KBM-7 (cell line): ENCODE measurements at places on chromosomes 3 and 15.

DNA sequence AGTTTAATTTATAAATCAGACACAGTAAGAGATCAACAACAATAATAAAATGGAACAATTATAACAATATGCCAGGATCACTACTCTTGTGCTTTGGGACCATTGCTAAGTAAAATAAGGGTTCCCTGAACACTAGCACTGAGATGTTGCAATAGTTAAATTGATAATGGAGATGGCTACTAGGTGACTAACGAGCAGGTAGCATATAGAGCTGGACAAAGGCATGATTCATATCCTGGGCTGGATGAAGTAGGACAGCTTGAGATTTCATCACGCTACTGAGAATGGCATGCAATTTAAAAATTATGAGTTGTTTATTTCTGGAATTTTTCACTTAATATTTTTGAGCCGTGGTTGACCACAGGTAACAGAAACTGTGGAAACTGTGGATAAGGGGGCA lies 20.7 kb upstream of the MYZAP start:
- DNase-seq = no peak

- DNase-seq = no peak
These were observed 41.9 kb downstream of the SIDT1 start for GRCh38 chr3:113574213-113574612.

DNA sequence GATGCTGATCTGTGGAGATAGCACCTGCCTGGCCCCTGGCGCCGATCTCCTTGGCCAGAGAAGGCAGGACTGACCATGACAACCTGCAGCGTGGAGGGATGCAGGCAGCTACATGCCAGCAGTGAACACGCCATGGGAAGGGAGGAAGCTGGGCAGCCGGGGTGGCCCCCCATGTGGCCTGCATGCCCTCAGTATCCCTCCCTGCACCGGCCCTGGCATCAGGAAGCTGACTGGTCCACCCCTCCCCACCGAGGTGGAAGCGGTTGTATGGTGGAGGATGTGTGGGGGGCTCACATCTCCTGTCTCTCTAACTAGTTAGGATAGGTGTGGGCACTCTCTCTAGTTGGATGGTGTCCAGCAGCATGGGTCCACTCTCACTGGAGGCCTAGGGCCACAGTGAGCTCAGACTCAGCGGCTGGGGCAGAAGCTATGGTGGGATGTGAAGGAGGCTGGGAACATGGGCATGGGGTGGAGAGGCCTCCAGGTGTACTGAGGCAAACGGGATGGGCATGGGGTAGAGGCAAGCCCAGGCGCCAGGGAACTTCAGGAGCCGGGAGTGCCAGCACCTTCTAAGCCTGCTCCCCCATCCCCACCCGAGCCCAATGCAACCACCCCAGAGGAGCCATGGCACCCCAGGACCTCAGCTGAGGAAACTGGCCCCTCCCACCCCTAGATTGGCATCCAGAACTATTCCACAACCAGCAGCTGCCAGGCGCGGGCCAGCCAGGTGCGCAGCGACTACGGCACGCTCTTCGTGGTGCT lies 1.8 kb upstream of the ABTB1 start:
- no peak for DNase-seq

DNA sequence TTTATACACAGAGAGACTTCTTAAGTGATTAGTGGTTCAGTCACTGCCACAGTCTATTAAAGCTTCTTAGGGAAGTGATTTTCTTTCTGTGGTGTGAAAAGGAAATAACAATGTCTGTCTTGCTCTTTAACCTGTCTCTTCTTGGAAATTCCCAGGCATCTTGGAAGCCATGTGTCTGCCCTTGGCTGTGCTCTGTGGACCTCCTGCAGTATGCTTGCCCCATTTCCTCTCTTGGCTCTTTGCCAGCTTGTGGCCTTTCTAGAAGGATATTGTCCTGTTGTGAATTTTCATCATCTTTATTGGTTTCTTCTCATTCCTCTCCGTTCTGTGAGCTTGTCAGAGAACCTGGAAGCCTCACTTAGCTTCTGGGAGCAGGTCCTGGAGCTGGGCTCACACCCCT lies 338.4 kb upstream of the C2CD4B start:
- peak; percentile 28 for DNase-seq

GRCh38 chr3:194654443-194654842 lies 17.5 kb downstream of the LSG1 start:
- DNase-seq = no peak

DNA sequence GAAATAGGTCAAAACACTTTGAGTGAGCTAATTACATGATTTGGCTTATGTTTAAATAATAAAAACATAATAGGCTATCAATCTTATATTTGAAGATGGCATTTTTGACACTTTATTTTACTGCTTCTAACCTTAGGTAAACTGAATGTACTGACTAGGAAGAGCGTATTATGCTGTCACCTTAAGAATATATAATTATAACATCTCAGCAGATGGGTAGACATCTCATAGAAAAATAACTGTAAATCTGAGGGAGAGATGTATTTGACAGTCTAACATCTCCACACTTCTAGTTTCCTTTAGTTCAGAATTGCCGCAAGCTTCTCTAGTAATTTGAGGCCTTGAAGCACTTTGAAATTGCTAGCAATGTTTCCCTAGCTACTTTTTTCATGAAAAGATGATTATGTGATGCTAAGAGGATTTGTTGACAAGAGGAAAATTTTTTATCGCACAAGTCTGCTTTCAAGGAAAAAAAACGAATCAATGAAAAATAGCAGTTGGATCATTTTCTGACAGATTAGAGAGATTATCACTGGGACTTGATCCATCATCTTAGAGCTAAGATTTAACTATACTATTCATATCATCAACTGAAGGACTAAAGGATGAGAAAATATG lies 238.2 kb upstream of the NAALADL2 start:
- no peak for DNase-seq

DNA sequence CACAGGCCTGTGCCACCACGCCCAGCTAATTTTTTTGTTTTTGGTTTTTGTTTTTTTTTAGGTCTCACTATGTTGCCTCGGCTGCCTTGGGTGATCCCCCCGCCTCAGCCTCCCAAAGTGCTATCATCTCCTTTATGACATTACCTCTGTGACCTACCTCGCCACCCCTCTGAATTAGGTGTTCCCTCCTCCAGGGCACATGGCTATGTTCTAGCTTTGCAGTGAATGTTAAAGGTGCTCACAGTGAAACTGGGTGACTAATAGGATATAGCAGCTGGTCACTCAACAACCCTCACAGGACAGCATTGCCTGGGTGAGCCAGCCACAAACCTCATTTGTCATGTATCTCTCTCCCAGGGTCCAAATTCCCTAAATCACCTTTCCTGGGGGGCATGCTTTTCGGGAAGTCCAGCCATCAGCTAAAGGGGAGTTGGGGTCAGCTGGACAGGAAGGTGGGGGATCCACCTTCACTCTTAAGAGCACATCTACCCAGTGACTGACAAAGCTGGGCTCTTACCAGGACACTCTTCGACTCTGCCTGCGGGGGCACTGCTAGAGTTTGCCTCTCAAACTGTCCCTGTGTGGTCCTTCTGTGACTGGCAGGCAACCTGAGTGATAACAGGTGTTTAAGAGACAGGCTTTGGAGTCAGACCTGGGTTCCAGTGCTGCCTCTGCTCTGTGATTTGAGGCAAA lies 1.6 kb upstream of the TTLL3 start:
- DNase-seq = no peak

DNA sequence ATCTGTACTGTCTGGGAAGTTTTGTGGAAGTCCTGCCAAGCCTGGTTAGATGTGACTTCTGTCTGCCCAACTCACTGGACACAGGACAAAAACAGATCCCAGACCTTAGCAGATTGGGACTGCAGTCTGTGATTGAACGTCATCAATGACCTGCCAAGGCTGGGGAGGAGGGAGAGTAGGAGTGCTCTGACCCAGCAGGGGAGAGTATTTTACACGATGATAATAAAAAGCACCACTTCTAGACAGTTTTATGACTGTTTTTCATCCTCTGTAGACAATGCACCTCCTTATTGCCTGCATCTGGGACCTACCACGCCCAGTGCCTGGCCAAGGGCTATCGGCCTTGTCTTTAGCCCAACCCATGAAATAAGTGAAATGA lies 102.3 kb upstream of the NR2E3 start:
- DNase-seq = no peak

GRCh38 chr3:98726084-98726483 lies 37.1 kb upstream of the ST3GAL6 start:
- DNase-seq = no peak

GRCh38 chr3:72155391-72156064 lies 370.6 kb upstream of the PROK2 start:
- DNase-seq = peak; percentile 48

- no peak for DNase-seq
These were observed 498.1 kb downstream of the MAGI1 start for GRCh38 chr3:65540666-65541065.

GRCh38 chr3:7692866-7693265 lies 808.8 kb upstream of the LMCD1 start:
- no peak for DNase-seq

DNA sequence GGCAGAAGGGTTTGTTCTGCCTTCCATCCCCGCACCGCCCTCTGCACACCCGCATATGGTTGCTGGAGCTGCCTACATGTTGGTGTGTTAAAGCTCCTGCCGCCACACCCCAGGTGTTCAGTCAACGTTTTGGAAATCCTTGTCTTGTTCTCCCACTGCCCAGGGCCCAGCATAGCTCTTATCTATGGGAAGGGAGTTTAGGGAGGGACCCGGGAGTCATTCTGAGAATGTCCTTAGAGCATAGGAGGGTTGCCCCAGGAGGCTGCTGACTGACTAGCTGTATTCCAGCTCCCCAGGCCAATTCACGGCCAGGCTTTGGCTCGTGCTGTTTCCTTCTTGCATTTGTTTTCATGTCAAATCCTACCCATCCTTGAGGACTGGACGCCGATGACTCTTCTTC lies 46.8 kb downstream of the MAGEF1 start:
- DNase-seq = no peak
